ENCODE measurements at places on chromosomes 3 and 15. TPM values are rescaled to one million over a fixed set of nuclear protein-coding genes. Genes with fewer than 3 reads are reported as not detected.

The CD96 gene
- 64.2 TPM for total RNA-seq

The RFX7 gene
- total RNA-seq, result 37.7 TPM

DNA sequence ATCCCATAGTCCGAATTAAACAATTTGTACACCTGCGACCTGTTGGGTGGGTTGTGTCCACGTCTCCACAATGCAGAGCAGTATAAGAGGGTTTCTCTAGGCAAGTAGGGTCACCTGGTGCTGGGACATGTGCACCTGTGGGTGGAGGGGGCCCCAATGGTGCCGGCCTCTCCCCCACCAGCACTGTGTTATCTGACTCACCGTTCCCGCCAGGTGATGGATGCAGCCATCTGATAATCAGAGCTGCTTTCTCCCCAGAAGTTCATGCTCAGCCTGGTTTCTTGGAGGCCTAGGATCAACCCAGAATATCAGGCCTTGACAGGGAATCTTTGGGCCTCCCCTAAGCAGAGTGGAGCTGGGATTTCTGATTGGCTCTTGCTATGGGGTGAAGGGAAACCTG, 86.0 kb downstream of the DNAJB8 start:
- no peak overlapping the region for H3K27ac ChIP-seq
- no peaks in the 10 kb centered on the region for H3K4me1 ChIP-seq
- no peak for DNase-seq

- H3K27me3 ChIP-seq, result peaks cover 2% of the 10 kb centered on the region
- H3K4me1 ChIP-seq, result no peaks in the 10 kb centered on the region
- no peaks in the 10 kb centered on the region for H3K36me3 ChIP-seq
- no peak for DNase-seq
These were observed 323.5 kb upstream of the ROPN1 start for GRCh38 chr3:124315215-124316033.

- no peak overlapping the region for H3K4me3 ChIP-seq
- H3K36me3 ChIP-seq, result no peaks in the 10 kb centered on the region
- no peak overlapping the region for H3K27ac ChIP-seq
- no peaks in the 10 kb centered on the region for H3K4me1 ChIP-seq
- no peak for DNase-seq
These were observed 109.9 kb downstream of the TLE3 start for GRCh38 chr15:69987492-69988489.

DNA sequence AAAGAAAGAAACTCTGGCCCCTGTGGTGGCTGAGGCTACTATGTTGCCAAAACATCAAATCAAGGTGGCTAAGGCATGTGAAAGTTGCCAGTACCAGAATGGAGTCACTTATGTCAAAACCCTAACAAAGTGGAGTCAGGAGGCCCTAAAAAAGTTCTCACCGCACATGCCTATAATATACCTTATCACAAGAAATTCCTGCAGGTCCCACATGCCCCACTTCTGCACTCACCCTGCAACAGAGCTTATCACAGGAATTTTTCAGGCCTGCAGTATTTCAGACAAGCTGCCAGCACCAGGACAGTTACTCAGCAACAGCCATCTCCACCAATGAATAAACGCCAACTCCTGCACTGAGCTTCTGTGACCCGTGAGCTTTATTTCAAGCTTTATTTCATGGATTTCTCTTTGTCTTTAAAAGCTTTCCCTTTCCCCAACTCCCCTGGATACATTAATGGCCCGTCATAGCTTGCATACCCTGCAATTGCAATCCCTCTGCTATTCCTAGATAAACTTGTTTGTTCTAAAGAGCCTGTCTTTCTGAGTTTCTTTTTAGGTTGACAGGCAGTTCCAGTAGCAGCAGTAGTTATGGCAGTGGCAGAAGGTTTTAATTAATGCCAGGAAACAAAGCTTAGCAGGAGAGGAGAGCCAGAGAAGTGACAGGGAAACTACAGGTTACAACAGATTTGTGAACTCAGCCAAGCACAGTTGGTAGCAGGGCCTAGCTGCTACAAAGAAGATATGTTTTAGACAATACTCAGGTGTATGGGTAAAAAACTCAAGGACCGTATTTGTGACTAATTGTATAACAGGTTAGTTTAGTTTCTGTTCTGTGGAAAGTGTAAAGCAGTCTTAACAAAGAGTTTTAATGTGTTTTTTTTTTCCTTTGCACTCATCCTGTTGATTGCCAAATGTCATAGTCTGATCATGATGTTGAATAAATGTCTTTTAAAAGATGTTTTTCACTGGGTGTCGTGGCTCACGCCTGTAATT, 15.9 kb upstream of the TMEM42 start:
- H3K36me3 ChIP-seq, result peaks cover 62% of the 10 kb centered on the region
- DNase-seq, result no peak
- no peak overlapping the region for H3K27ac ChIP-seq
- H3K27me3 ChIP-seq, result no peaks in the 10 kb centered on the region
- H3K4me3 ChIP-seq, result no peak overlapping the region
- H3K4me1 ChIP-seq, result no peaks in the 10 kb centered on the region

GRCh38 chr15:64398575-64398974, 10.9 kb downstream of the TRIP4 start:
- no peaks in the 10 kb centered on the region for H3K27me3 ChIP-seq
- H3K36me3 ChIP-seq, result peaks cover 50% of the 10 kb centered on the region
- no peak overlapping the region for H3K27ac ChIP-seq
- H3K4me3 ChIP-seq, result no peak overlapping the region
- DNase-seq, result no peak

- H3K4me1 ChIP-seq, result no peaks in the 10 kb centered on the region
- H3K27me3 ChIP-seq, result peaks cover 15% of the 10 kb centered on the region
- H3K36me3 ChIP-seq, result no peaks in the 10 kb centered on the region
These were observed 7.0 kb downstream of the PAK6 start for GRCh38 chr15:40245666-40246450.

All from activated T-helper 2 cell treated with anti-CD3 and anti-CD28 coated beads, Interferon-gamma antibody, Interleukin-2, Interleukin-4, amounts not matched to agents 10 μg/mL and 5 μg/mL and 100 μg/mL, durations not matched to agents 14 hours and 24 hours and 36 hours (primary cell).